Esophagus mucosa (tissue), 1 donor: ENCODE measurements at places on chromosomes 12 and 14. TPM values are rescaled to one million over a fixed set of nuclear protein-coding genes. Genes with fewer than 3 reads are reported as not detected.

PPP1R12A gene
- total RNA-seq, result 42.3 TPM

RTN1 gene
- total RNA-seq, result 0.80 TPM

KRT73 gene
- total RNA-seq, result not detected

KLHDC2 gene
- 35.1 TPM for total RNA-seq

EPYC gene
- total RNA-seq, result not detected

CIROP gene
- not detected for total RNA-seq

LBHD2 gene
- total RNA-seq, result not detected

SLC35E3 gene
- total RNA-seq, result 10.7 TPM

FAM222A gene
- 5.4 TPM for total RNA-seq
